ENCODE measurements at places on chromosomes 7 and 10.

DNA sequence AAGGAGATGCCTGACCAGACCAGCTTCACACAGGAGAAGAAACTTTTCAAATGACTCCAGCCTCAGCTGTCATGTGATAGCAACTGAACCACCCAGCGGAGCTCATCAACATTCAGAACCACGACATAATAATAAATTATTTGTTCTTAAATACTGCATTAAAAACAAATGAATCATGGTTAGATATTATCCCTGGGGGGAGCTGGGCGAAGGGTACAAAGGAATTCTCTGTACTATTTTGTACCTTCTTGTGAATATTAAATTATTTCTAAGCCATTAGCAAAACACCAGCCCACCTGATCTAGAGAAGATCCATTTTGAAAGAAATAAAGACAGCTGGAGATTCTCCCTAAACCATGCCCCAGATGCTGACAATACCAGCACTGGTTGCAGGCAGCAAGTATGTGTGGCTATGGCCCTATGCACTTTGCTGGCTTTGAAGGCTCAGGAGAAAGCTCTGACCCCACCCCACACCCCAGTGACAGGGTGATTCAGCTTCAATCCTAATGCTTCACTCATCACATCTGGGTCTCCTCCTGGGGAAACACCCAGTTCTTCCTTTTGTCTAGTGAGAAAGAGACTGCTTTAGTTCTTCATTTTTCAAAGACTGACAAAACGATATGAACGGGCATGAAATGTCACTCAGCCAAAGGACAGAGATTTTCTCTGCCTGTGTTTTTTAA is 45.5 kb upstream of the NKX2-3 start:
- DNase-seq = no peak

DNA sequence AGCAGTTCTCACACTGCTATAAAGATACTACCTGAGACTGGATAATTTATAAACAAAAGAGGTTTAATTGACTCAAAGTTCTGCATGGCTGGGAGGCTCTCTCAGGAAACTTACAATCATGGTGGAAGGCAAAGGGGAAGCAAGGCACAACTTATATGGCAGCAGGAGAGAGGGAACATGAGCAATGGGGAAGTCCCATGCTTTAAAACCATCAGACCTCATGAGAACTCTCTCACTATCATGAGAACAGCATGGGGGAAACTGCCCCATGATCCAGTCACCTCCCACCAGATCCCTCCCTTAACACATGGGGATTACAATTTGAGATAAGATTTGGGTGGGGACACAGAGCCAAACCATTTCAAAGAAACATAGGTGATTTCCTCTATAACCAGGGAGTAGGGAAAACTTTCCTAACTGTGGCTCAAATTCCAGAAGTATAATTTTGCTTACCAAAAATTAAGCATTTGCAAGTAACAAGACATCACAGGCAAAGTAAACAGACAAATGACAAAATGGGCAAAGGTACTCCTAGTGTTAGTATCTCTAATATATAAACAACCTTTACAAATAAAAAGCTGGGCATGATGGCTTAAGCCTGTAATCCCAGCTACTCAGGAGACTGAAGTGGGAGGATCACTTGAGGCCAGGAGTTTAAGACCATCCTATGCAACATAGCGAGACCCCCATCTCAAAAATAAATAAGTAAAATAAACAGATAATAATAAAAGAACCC is 88.0 kb downstream of the KBTBD2 start:
- no peak for DNase-seq

- no peak for DNase-seq
These were observed 174.6 kb downstream of the PIP4K2A start for GRCh38 chr10:22539579-22540298.

GRCh38 chr7:134368851-134369544 is 52.3 kb upstream of the SLC35B4 start:
- DNase-seq = no peak

Data from pons (tissue), 1 donor.